Stimulated activated effector memory CD8-positive, alpha-beta T cell treated with anti-CD3 and anti-CD28 coated beads, Interleukin-12 subunit alpha, Interleukin-12 subunit beta, amount 100 ng/mL, for 72 hours (primary cell): ENCODE measurements at places on chromosomes 7 and 10.

GRCh38 chr7:105376908-105377533 is 11.7 kb downstream of the SRPK2 start:
- no peak for DNase-seq

- no peak for DNase-seq
These were observed 175.1 kb downstream of the AVL9 start for GRCh38 chr7:32670110-32671025.

DNA sequence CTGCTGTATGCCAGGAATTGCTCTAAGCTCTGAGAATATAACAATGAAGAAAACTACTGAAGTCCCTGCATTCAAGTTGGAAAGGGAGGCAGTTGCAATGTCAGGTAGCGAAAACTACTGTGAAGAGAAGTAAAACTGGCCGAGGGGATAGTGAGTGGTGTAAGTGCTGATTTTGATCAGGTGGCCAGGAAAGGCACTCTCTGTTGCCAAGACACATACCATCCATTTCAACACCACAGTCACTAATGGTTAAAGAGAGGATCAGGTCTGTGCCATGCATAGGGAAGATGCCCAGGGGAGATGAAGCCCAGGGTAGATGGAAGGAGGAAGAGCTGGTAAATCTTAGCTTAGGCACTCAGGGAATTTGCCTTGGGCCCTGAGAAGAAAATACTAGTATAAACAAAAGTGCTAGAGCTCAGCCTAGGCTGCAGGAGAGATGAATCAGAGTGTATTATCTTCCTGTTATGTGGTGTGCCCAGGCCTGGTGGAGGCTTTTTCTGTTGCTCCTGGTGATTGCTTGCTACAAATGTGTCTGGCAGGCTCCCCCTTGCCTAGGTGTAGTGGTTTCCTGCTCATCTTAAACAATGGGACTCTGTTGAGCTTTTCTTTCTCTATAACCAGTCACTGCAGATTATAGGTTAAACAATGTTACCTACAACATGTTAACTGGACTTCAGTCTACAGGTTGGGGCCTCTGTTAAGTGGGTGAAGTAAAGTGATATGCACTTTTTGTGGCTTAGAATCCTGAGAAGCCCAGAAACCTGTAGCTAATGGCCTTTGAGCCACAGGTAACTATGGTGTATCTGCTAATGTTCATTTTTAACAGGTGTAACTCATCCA is 125.5 kb downstream of the LRRC4 start:
- DNase-seq = no peak

- DNase-seq = no peak
These were observed 57.6 kb upstream of the MDFIC start for GRCh38 chr7:114864278-114864677.

- DNase-seq = no peak
These were observed 31.6 kb downstream of the OGDH start for GRCh38 chr7:44637788-44638594.

- DNase-seq = no peak
These were observed 796 bp downstream of the CDK14 start for GRCh38 chr7:90596671-90597562.
